RCC 7860 (cell line): ENCODE measurements at places on chromosomes 5 and 9.
A peak's percentile ranks its signal among the peaks of the same experiment; 100 is the strongest.

DNA sequence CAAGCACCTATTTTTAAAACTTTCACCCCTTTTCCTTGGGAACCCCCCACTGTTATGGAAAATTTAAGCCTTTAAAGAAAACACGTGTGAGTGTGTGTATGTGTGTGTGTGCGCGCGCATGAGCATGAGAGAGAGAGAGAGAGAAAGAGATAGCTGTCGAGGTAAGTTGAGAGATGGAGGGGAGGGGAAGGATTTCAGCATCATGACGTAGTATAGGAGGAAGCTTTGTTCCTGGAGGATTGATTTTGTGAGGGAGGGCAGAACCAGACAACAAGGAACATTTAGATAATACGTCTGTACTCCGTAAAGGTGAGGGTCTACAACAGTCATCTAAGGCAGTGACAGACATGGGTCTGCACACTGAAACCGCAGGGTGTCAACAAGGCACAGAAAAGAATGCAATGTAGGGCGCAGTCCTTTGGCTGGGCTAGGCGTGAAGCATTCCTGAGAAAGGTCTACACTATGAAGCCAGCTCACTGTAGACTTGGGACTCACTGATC is 227.7 kb downstream of the SMARCA2 start:
- no peak for DNase-seq

GRCh38 chr5:44660251-44660650 is 148.5 kb upstream of the MRPS30 start:
- no peak for DNase-seq

DNA sequence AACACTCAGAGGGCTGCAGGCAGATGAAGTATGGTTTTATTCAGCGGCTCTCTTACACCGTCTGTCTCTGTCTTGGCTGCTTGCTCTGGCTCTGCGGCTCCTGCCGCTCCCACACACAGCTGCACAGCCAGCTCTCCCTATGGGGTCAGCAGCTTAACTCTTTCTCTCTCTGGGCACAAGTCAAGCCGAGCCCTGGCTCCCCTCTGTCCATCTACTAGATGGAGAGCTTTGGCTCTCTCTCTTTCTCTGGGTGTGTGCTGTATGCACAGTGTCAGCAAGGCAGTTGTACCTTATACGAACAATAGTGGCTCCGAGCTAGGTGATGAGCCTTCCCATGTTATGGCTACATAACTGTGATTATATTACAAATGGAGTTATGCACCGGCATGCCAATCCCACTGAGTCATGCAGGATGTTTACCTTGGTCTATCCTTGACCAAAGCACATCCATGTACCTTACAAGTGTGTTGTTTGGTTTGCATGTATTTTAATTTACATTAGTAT is 19.3 kb upstream of the PPP2CA start:
- DNase-seq: peak; percentile 77

DNA sequence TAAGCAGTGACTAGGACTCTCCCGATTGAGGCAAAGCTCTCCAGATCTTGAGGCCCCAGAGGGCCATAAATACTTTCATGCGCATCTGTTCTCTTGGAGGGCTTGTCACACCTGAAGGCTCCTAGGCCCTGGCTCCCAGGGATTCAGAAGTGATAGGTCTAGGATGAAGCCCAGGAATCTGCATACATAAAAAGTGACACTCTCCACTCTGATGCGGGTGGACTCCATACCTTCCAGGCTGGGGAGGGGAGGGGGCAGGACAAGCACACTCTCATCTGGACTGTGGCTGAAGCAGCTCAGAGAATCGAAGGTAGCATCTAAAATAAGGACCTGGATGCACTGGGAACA is 9.1 kb upstream of the CYSTM1 start:
- DNase-seq: no peak

GRCh38 chr5:141039061-141039460 is 12.1 kb upstream of the PCDHB1 start:
- DNase-seq: no peak

- DNase-seq: no peak
These were observed 17.2 kb downstream of the RIC1 start for GRCh38 chr9:5646116-5646515.

DNA sequence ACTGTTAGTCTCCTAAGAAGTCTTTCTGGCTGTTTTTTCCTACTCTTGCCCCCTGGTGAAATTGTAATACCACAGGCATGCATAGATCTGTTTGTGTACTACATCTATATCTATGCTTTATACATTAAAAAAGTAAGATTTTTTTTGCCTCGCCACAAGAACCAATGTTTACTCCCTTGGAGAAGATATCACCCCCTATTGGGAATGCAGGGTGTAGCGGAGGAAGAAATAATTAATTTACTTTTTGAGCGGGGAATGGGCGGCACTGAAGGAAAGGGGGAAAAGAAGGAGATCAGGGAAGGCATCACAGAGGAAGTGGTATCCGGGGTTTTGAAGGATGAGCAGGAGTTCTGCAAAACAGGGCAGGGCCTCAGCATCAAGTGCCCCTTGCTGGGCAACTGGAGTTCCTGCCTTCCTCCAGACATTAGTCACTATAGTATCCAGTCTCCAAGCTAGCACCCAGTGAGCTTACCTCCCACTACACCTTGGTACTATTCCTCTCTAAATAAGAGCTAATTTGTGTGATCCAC is 134.9 kb downstream of the GABBR2 start:
- no peak for DNase-seq

- DNase-seq: no peak
These were observed 5.2 kb downstream of the GNAQ start for GRCh38 chr9:78026416-78026815.

- DNase-seq: no peak
These were observed 150.2 kb downstream of the KIAA0825 start for GRCh38 chr5:94467954-94468930.

DNA sequence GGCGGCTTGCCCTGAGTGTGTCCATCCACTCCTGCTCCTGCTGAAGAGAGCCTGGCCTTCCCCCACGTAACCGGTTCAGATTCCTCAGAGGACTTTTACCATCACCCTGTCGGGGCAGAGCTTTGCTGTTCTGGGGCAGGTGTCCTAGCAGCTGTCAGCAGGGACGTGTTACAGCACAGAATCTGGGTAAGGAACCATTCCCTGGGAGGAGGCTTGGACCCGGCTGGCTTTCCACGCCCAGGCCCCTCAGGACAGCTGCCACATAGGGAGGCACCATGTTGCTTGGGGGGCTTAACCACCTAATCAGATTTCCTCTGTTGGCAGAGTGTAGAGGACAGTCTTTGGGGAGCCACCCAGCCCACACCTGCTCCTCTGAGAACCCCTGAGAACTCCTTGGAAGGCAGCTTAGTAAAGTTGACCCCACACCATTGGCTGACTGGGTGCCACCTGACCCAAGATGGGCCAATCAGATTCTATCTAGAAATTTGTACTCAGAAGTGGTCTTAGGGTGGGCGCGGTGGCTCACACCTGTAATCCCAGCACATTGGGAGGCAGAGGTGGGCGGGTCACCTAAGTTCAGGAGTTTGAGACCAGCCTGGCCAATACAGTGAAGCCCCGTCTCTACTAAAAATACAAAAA is 23.3 kb upstream of the EEIG1 start:
- no peak for DNase-seq

DNA sequence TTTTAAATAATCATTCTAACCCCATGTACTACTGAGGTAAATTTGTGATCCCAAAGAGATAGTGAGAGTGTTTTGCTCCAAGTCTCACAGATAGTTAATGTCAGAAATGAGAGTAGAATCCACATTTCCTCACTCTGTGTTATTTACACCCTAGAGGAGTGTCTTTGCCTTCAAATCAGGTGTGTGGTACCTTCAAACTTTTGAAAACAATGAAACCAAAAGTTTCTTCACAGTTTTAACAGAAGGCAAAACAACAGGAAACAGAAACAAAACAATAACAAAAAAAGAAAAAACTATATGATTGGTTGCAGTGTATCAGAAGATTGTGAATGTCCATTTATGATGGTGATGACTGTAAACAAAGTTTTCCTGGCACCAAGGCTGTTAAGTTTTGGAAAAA is 85.9 kb downstream of the ERBIN start:
- no peak for DNase-seq

DNA sequence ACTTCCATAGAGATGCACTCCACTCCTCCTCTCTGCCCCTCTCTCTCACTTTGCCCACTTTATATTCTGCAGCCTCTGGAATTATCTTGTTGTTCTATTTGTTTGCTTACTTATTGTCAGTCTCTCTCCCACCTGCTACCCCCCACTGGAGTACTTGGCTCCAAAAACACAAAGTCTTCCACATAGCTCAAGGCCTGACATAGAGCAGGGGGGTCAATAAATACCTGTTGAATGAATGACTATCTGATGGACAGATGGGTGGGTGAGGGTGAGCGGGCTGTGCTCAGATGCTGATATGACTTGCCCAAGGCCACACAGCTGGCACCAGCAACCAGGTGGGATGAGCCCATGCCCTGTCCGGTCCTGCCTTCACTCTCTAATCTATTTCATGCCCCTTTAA is 13.4 kb upstream of the UNC5A start:
- no peak for DNase-seq

DNA sequence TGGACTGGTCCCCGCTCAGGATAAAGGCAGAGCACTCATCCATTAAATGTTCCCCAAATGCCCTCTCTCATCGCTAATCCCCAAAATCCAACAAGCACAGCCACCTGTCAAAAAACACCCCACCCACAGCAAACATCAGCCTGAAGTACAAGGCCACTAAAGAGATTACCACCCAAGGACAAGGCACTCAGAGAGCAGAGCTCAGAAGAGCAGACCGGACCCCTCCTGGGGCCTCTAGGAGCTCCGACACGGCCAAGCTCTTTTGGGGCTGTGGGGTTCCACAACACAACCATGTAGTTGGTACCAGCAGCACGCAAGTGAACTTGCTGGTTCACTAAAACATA is 9.8 kb downstream of the VDAC1 start:
- no peak for DNase-seq
